ENCODE measurements at places on chromosomes 13 and 19.

DNA sequence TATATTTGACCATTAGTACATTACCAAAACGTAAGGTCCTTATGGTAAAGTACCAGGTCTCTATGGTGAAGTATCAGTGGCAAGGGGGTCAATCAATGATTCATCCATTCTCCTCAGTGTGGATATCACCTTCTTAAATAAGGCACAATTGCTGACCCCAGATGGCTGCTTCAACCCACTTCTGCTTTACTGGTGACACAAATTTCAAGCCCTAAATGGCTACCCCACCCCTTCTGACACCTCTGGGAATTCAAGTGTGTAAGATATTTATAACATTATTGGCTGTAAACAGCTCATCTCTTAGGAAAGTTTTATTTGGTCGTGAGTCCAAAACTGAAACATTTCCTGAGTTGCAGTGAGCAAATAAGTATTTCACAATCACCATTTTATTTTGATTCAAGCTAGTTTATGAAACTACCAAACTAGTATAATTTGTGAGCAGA is 7.9 kb upstream of the WBP4 start:
- peak; percentile 45 for DNase-seq

GRCh38 chr19:16825312-16826052 is 3.7 kb upstream of the SIN3B start:
- no peak for DNase-seq

- DNase-seq = no peak
Observed at GRCh38 chr19:6723738-6724137, 3.3 kb upstream of the C3 start.

- DNase-seq = no peak
Observed at GRCh38 chr13:74288361-74288911, 154.2 kb upstream of the KLF12 start.

DNA sequence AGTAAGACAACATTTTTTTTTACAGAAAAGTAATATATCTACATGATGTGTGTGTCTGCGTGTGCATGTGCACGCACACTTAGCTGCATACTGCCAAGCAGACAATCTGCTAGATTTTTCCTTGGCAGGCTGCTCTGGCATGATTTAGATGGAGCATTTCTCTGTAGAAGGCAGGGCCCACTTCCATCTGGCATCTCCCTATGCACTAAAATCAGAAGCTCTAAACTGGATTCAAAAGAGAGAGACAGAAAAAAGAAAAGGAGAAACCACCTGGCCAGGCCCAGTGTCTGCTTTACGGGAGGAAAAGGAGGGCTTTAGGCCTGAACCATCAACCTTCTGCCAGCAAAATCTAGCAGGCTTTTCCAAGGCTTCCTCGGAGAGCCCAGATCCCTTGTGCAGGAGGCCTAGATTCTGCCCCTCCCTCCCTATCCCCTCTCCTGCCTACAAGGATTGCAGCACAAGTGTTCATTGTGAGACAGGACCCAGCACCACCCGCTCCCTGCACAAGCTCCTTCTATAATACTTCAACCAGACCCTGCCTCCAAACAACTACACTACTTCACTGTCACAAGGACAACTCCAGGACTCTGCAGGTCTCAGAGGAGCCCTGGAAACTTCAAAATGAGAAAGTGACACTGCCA is 99.3 kb downstream of the DOCK9 start:
- no peak for DNase-seq

GRCh38 chr13:51740698-51741097 is 63.3 kb downstream of the DHRS12 start:
- DNase-seq = no peak

DNA sequence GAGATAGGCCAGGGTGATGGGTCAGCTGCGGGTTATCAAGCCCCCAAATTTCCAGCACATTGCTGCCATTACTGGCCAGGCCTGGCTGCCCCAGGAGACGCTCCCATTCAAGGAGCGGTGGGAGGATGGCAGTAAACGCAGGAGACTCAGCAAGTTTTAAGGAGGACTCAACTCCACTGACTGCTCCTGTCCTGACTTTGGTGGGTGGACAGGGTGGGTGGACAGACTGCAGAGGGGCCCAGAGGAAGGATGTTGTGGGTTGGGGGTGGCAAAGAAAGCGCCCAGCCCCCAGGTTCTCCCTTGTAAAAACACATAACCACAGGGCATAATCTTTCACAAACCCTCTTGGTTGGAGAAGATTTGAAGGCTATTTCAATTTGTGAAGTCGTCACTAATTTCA is 4.4 kb downstream of the GJB6 start:
- no peak for DNase-seq

- DNase-seq = no peak
Observed at GRCh38 chr13:55550624-55551023, 1590.1 kb upstream of the PRR20A start.

GRCh38 chr13:113345486-113345885 is 18.4 kb downstream of the GRTP1 start:
- DNase-seq = no peak

GRCh38 chr19:12880551-12881171 is 588 bp downstream of the DNASE2 start:
- no peak for DNase-seq

- DNase-seq = no peak
Observed at GRCh38 chr13:90375851-90376250, 971.6 kb upstream of the MIR17HG start.

DNA sequence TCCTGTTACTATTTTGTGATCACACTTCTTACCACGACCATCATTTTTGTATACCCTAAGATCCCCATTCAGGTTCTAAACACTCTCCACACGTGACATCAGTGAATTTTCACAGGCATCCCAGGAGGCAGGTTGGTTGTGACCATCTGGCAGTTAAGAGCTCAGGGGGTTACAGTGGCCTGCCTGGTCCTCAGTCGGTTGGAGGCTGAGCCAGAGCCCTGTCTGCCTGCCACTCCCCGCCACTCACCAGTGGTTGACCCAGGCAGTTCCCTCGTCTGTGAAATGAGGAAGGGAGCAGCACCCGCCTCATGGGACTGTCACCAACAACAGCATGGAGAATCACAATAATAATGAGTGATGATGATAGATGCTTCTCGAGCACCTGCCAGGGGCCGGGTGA is 36.4 kb upstream of the EHD2 start:
- no peak for DNase-seq

DNA sequence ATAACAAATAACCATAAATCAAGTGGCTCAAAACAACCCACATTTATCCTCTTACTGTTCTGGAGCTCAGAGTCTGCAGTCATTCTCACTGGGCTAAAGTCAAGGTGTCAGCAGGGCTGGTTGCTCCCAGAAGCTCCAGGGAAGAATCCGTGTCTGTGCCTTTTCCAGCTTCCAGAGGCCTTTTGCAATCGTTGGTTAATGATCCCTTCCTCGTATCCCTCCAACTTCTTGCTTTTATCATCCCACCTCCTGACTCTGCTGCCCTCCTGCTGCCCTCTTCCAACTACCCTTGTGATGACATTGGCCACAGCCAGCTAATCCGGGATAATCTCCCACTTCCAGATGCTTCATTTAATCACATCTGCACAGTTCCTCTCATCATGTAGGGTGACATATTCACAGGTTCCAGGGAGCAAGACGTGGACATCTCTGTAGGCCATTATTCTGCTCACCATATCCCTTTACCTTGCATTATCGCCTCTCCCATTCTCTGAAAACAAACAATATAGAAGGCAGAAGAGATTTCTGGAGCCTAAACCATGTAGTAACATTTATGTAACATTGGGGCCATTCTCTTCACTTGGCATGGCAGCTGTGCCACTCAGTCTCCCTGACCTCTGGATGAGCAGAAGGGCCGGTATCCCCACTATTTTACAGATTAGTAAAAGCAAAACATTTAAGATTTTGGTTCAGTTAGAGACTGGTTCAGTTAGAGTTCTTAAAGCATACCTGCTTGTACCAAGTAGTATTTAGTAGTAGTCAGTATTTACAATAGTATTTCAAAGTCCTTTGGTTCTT is 53.5 kb downstream of the RFC3 start:
- DNase-seq = no peak

GRCh38 chr19:42255766-42256745 is 1.1 kb upstream of the ERF start:
- no peak for DNase-seq

DNA sequence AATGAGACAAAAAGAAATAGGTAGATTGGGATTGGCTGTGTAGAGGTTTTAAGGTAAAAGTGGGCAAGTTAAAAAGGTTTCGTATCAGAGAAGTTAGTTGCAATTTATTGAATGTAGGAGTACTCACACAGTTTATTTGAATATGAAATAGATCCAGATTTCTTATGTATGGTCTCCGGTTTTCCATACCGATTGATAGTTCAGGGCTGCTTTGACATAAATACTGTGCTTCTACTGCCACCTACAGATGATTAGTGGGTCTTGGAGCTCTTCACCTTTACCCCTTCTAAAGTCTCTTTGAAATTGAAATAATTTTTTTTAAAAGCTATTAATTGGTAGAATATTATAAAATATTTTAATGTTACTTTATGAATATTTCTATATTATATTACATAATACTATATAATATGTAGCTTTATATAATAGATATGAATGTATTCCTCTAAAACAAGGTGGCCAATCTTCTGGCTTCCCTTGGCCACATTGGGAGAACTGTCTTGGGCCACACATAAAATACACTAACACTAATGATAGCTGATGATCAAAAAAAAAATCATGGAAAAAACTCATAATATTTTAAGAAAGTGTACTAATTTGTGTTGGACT is 7.7 kb upstream of the GPR18 start:
- DNase-seq = no peak

GRCh38 chr13:80173224-80173623 is 167.7 kb downstream of the SPRY2 start:
- peak; percentile 9 for DNase-seq

GRCh38 chr13:111482806-111483620 is 162.6 kb downstream of the TEX29 start:
- no peak for DNase-seq

- DNase-seq = peak; percentile 56
Observed at GRCh38 chr19:12779162-12779993, 4.0 kb upstream of the HOOK2 start.

DNA sequence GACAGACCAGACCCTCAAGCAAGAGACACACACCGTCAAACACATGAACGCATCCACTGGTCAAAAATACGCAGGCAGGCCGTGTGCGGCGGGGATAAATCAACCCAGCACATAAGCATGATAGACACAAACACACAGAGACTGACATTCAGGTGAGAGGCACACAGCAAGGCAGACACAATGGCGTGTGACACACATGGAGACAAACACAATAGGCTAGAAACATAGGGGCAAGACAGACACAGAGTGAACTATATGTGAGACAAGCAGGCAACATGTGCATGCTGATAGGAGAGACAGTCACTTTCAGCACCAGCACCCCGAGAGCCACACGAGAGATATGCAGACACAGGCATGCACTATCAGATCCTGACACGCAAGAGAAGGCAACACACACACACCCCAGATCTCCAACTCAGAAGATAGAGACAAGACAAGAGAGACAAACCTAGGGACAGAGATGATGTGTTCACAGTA is 6.9 kb upstream of the JUNB start:
- no peak for DNase-seq

Measured in GM06990 (cell line).